ENCODE measurements at places on chromosomes 11 and 22.

GRCh38 chr11:81005595-81005994 is 1564.8 kb upstream of the TENM4 start:
- DNase-seq, result peak; percentile 76

GRCh38 chr11:46202149-46202548 is 75.3 kb upstream of the CREB3L1 start:
- no peak for DNase-seq

- peak; percentile 61 for DNase-seq
Observed at GRCh38 chr11:114163830-114164401, 104.4 kb downstream of the ZBTB16 start.

GRCh38 chr11:82085493-82085892 is 648.2 kb downstream of the FAM181B start:
- DNase-seq, result no peak

- no peak for DNase-seq
Observed at GRCh38 chr22:36935313-36935610, 21.8 kb downstream of the CSF2RB start.

GRCh38 chr11:36899800-36900199 is 301.8 kb upstream of the RAG2 start:
- DNase-seq, result no peak

GRCh38 chr11:119533921-119534736 is 111.2 kb upstream of the THY1 start:
- peak; percentile 58 for DNase-seq

- DNase-seq, result no peak
Observed at GRCh38 chr11:83982825-83983224, 696.7 kb upstream of the CCDC90B start.

GRCh38 chr11:87150936-87151335 is 113.2 kb downstream of the TMEM135 start:
- peak; percentile 61 for DNase-seq

- no peak for DNase-seq
Observed at GRCh38 chr11:115111066-115111465, 393.1 kb downstream of the CADM1 start.

GRCh38 chr22:46147061-46147460 is 3.3 kb upstream of the PPARA start:
- no peak for DNase-seq

DNA sequence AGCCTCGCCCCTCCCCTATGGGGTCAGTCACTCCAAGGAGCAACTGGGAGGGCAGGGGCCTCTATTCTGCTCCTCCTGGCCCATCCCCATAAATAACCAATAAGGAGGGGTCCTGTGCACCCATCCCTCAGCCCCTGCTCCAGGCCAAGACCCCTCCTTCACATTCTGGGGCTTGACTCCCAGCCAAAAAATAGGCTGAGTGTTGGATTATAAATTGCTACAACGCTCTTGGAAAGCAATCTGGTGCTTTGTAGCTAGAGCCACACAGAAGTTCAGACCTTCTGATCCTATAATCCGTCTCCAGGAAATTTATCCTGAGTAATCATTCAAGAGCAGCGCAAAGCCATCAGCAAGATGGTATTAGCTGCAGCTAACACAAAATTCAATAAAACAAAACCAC is 42.5 kb downstream of the ABCC8 start:
- no peak for DNase-seq

DNA sequence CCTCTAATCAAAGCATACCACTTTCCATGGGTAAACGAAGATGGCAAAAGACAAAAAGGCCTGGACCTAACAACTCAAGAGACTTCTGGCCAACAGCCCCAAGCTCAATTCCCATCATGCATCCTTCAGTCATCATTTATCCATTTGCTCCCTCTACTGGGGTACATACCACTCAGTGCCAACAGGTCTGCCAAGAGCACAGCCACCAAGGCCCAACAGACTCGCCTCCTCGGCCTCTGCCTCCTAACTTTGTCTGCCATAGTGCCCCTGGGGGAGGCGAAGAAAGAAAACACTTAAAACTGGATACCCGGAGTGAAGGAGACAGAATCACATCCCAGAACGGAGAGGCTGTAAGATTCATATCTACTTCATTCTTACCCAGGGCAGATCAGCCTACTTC is 1.1 kb downstream of the HYOU1 start:
- peak; percentile 38 for DNase-seq

GRCh38 chr11:103550811-103551210 is 441.6 kb downstream of the DYNC2H1 start:
- DNase-seq, result no peak

DNA sequence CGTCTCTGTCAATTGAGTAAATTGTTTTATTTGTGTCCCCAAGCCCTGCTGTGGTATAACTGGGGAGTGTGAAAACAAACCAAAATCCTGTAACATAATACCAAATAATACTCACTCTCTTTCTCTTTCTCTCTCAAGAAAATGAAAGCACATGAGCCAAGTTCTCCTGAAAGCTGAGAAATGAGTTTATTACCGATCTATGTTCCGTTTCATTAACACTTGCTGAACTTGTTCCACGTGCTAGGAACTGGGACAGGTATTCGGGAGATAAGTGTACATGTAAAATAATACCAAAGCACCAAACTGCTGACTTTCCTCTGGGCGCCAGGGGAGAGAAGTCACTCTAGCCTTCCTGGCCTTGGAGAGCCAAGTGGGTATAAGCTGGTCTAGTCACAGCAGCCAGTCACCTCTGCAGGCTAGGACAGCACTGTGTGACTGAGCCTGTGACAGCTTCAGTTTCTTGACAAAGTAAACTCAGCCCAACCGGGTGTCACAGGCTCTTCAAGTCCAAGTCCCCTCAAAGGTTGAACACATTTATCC is 23.1 kb downstream of the CD6 start:
- no peak for DNase-seq

DNA sequence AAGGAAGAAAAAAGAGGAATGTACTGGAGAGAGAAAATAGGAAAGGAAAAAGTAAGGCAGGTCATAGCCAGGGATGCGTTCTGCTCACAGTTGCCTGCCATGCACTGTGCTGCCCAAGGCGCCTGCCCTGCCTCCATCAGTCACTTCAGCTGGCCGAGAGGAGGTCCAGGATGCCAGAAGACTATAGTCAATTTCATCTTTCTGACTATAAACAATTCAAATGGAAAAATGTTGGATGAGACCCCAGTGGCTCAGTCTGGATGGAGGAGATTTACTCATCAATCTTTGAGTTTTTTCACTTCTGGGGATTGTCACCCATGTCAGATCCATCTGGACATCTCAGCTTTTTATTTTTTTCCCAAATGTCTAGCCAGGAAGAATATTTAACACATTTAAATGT is 36.7 kb upstream of the CLMP start:
- DNase-seq, result no peak

DNA sequence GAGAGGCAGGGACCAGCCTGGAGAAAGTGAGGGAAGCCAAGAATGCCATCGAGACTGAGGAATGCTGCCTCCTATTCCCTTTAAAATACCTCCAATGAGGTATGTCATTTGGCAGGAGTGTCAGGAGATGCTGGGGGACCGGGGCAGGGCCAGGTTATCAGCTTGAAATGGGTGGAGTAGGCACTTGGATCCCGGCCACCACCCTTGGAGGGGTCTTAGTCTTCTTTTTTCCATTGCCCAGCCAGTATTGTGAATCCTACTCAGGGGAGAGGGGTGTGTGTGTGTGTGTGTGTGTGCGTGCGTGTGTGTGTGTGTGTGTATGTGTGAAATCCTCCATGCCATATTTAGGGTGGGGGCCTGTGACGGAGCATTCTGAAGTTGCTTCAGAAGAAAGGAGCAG is 116.2 kb downstream of the ZBTB16 start:
- DNase-seq, result no peak

DNA sequence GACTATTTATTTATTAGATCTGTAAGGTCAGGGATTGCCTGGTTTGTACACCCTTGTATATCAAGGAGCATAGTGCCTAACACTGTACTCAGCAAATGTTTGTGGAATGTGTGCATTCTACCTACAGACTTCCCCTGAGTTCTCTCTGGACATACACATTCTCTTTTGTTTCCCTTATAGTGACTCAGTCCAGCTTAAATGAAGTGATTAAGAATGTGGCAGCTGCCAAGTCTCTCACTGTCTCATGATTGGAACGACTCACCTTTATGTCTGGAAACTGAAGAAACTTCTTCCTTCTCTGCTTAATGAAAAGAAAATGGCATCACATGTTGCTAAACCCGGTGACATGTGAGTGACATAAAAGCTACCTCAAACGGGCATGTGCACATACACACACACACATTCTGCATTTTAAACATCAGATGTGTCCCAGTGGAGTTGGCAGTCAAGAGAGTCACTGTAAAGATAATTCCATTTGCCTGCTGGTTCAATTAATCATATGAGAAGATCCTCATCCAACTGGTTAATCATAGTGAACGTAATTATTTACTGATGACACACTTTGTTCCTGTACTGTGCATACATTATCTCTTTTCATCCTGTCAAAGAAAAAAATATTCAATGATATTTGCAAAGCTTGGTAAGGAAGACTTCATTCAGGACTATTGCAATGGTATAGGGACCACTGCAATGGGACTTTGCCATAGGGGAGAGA is 42.8 kb downstream of the GLYAT start:
- DNase-seq, result no peak

- DNase-seq, result no peak
Observed at GRCh38 chr22:38038890-38039812, 18.1 kb upstream of the PICK1 start.

- peak; percentile 22 for DNase-seq
Observed at GRCh38 chr11:35689081-35689996, 26.8 kb downstream of the TRIM44 start.

DNA sequence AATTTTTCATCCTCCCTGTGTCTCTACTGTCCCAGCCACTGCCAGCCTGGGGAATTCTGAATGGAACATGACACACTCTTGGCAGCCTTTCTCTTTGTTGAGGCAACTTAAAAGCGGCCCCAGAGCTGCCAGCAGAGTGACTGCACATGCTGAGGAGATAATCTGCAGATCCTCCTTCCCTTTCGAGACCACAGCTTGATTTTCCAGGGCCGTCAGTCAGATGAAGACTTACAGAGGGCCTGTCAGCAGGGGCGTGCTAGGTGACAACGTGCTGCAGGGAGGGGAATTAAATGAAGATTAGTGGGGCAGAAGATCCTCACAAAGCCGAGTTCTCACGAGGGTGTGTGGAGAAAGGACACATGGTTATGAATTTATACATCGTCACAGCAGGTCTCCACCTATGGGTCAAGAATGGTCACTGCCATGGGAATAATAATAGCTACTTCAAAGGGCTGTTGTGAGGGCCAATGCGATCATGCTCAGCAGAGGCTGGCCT is 193.5 kb upstream of the PITPNB start:
- DNase-seq, result peak; percentile 69

GRCh38 chr11:106724293-106724892 is 293.9 kb downstream of the GUCY1A2 start:
- DNase-seq, result peak; percentile 67

- DNase-seq, result no peak
Observed at GRCh38 chr11:67498544-67498972, 6.6 kb downstream of the PITPNM1 start.

DNA sequence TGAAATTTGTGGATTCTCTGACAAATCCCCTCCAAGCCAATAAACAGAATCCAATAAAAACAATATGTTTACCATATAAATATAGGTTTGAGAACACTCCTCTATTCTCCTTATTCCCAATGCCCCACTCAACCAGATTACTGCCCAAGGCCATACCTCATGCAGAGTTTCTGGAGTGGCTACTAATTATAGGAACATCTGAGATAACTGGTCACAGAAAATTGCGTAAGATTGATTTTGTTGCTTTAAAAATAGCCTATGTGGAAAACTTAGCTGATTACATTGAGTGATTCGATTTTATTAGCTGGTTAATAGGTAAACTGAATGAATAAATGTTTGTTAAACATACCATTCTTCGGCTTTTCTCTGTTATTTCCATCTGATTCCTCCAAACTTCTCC is 48.0 kb downstream of the ME3 start:
- no peak for DNase-seq

GRCh38 chr11:4455419-4455818 is 6.3 kb downstream of the OR52K2 start:
- no peak for DNase-seq

DNA sequence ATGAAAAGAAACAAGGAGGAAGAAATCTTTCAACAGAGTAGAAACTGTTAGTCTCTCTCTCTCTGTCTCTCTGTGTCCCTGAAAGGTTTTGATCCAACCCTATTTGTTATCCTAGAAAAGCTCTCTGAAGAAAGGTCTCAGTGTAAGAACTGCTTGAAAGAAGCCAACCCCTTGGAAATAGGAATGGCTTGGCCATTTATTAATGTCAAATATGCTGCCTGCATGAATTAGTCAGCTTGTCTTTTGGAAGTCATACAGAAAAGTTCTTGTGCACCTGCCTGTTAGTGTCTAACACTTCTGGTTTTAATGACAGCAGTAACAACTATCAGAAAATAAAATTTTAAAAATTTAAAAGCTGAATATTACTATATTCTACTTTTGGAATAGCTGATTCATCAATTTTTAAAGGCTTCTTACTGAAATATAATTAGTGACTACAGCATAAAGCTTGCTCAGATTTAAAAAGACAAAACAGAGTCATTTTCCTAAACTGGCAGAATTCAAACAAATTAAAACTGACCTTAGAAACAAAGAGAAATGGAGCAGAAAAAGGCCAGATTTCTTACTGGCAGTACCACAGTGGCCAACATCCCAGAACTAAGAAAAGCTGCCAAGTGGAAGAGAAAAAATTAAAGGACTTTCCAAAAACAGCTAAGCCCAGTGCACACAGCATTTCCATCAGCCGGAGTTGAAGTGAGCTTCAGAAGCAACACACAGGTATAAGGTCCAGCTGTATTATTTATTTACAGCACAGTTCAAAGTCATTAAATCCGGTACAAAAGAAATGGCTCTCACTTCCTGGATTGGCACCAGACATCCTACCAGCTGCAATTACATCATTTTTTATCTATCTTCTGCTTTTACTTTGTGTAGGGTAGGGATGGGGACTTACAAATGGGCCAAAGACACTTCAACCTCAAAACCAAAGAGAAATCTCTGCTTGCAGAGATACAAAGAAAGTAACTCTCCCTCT is 76.3 kb downstream of the PRCP start:
- no peak for DNase-seq

DNA sequence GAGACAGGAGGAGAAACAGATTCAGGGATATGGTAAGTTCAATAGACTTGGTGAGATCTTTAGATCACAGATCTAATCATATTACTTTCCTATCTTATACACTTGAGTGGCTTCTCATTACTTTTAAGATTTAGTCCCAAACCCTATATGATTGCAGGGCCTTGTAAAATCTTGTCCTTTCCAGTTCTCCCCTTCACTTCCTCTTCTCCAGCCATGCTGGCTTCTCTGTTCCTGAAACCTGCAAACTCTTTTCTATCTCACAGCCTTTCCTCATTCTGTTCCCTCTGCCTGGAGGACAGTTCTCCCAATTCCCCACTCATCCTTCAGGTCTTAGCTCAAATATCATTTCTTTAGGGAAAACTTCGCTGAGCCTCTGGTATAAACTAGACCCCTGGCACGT is 65.9 kb upstream of the BIRC3 start:
- DNase-seq, result no peak

GRCh38 chr11:72036687-72037086 is 38.0 kb downstream of the IL18BP start:
- no peak for DNase-seq
